PC-3 (cell line): ENCODE measurements at places on chromosomes 6 and 20. TPM values are rescaled to one million over a fixed set of nuclear protein-coding genes. Genes with fewer than 3 reads are reported as not detected.

LINC00237 gene
- total RNA-seq, result not detected in 2 replicates

UBD gene
- total RNA-seq, result not detected in 2 replicates

MAFB gene
- 0.04 TPM in 1 of 2 replicates, not detected in the other for total RNA-seq

SLC12A5 gene
- total RNA-seq, result 2.4 TPM in 1 of 2 replicates, not detected in the other

DNA sequence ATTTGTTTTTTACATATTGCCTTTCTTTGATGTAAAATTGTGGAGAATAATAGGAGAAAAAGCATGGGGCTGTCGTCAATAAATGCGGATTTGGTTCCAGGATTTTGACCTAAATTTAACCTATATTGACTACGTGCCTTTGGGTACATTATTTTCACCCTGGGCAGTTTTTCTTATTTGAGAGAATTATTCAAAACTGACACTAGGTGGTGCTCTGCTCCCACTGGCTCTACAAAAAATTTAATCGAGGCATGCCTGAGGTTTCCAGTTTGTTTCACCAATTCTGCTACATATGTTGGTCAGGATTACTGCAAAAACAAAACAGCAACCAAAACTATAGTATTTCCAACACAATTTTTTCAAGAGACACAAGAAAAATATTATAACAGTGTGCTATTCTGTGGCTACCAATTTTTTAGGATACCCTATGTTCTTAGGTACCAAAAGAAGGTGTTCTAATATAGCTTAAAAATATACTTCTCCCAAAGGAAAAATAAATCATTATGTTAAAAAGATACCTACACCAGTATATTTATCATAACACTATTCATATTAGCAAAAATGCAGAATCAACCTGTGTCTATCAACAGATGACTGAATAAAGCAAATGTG lies 48.6 kb upstream of the FABP7 start:
- peak; percentile 44 for DNase-seq

DNA sequence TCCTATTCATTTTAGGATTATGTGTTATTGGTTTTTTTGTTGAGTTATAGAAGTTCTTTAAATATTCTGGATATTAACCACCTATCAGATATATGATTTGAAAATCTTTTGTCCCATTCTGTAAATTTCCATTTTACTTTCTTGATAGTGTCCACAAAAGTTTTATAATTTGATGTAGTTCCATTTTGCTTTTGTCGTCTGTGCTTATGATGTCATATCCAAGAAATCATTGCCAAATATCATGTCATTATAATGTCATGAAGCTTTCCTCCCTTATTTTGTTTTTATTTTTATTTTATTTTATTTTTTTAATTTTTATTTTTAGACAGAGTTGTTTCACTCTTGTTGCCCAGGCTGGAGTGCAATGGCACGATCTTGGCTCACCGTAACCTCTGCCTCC lies 21.0 kb upstream of the NANP start:
- DNase-seq, result no peak

DNA sequence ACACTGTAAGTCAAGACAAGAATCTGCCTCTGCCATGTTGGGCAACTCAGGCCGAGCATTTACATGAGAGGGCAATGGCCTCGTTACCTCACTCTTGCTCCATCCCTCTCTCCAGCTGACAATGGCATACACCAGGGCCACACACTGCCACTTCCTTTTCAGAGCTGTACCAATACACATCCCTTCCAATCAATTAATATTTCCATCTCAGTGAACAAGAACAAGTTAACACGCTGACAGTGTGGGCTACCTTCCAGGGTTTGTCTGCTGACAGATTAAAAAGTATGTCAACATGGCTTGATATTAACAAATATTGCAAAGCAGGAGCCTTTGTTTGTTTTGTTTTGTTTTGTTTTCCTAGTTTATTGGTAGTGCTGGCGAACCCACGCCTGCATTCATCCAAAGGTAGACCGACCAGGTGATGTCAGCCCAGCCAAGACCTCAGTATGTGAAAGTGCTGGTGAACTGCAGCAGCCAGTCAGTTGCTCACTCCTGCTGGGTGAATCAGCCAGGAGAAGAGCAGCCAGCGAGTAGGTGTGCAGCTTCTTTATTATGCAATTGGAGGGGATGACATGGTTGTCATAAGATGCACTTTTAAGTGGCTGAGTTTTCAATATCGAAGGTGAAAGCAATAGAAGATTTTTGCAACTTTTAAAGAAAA lies 487.3 kb upstream of the JARID2 start:
- peak; percentile 80 for DNase-seq

DNA sequence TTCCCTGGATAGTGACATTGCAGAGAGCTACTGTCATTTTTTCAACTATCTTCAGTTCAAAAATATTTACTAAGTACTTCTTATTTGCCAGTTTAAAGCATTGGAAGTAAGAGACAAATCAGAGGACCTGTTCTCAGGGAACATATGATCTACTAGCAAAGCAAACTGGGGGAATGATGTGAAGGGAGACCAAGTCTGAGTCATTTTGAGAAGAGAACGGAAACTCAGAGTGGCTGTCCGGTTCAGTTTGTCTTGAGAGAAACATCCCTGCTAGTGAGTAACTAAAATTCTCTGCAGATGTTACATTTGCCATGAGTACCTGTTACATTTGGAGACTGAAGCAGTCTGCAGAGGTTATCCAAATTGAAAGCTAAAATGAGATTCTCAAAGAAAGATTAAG lies 118.3 kb downstream of the KCNQ5 start:
- DNase-seq, result no peak

DNA sequence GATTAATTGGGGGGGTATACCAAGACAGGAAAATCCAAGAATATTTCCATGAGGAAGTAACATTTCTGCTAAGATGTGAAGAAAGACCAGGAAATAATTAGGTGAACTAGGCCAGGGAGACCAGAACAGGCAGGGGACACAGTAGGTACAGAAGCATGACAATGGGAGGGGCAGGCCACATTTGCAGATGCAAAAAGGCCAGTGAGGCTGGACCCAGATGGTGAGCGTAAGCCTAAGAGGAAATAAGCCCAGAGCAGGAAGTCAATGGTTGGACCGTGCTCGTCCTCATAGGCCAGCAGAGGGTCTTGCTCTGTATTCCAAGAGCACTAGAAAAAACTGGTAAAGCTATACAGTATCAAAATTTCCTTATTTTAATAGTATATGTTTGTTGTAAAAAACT lies 9.4 kb downstream of the CEP162 start:
- no peak for DNase-seq

DNA sequence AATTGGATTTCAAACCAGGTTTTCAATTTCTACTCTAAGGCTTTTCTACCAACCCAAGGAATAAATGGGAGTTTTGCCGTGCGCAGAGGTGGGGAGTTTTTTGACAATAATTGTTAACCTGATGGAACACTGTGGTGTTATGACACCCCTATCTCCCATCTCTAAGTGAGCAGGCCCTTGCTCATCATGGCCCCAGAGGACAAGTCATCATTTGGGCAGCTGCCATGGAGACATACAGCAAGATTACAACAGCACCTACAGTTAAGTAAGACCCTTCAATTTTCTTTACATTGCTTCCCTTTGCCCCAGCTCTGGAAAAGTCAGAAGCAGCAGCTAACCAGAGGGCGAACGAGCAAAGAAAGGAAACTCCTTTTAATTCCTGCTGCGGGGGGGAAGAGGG lies 54.3 kb downstream of the ADGRF5 start:
- peak; percentile 52 for DNase-seq

DNA sequence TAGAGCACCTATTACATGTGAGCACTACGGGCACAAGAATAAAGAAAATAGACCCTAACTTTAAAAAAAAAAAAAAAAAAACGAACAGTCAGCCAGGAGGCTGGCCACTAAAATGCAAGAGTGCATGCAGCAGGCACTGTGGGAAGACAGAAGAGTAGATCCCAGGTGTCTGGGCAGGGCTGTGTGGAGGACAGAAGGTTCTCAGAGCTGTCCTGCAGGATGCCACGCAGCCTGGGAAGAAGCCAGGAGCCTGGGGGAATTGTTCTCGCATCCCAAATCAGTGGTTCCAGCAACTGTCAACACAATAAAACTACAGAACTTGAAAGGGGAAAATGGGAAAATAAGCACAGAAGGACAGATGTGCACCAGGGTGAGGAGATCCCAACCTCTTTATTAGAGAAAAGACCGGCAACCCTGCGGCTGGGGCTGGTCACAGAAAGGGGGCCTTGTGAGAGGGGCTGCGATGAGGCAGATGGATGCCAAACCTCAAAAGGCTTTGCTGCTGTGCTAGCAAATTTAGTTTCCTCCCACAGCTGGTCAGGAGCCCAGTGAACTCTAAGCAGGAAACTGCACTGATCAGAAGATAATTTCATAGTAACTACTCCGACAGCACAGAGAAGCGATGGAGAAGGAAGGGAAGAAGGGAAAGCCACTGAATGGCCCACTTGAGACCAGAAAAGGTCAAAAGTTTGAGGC lies 30.9 kb downstream of the MAP3K5 start:
- no peak for DNase-seq
